Bronchial epithelial cell (primary cell): ENCODE measurements at places on chromosomes 2 and 18.

- peak; percentile 55 for DNase-seq
Observed at GRCh38 chr2:68330691-68331090, 10.9 kb upstream of the CNRIP1 start.

DNA sequence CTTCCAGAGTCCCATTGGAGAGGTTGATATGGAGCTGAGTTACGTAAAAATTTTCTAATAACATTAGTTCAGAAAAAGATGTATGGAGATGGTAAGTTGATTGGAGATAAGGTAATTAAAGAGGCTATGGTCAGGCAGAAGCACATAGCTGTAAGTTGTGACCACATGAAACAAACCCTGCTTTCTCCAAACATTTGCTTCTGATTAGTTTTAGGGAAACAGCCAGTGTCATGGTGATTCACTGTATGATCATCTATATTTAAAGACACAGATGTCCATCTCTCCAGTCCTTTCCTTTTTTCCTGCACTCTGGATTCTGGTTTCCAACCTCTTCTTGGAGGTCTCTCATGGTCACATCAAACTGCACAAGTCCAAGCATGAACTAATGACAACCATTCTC, 1550.8 kb upstream of the PIK3C3 start:
- no peak for DNase-seq

DNA sequence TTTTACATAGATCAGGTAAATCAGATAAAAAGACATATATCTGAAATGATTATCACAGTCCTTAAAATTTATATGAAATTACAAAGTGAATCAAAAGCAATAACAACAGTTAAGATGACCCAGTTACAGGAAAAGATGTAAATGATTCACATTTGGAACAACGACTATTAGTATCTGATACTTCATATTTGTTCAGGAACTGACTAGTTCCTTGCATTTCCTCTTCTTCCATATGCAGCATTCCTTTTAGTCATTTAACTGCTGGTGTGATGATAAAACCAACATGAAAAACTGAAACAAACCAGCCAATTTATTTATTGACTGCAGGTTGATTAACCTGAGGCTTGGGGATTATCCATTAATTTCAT, 75.2 kb downstream of the RBMS1 start:
- peak; percentile 73 for DNase-seq

DNA sequence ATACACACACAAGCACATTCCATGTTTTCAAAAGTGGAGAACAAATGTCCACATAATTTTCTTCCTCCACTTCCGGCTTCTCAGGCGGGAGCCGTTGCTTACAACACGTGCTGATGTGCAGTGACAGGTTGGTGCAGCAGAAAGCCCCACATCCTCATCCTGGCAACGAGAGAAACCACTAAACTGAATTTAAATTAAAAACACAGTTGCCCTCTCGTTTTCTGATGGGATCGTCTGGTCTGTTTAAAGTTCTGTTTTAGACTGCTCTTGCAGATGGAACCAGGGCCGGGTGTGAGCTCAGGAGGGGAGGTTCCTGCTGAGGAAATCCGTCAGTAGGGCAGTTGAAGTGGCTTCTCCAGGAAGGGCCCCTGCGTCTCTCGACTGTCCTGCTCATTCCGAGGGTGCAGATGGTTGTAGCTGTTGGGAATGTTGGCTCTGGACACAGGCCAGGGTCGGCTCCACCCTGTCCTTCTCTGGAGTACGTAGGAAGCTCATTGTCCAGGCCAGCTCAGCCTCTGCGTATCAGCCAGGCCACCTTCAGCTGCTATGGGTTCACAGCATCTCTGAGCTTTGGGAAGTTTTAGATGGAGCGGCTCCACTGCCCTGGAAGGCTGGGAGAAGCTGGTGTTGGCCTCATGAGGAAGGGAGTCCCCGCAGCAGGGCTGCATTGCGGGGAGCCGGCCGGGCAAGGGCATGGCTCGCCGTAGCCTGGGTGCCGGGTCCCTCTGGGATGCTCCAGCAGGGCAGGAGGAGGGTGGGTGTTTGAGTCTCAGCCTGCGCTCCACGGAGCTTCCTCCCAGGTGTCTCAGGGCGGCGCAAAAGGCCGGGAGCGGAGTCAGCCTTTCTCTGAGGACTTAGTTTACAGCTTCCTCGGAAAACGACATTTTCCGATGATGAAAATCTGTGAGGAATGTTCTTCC, 58.3 kb downstream of the NFATC1 start:
- no peak for DNase-seq

GRCh38 chr2:174697255-174697654, 67.0 kb downstream of the CHRNA1 start:
- peak; percentile 53 for DNase-seq

GRCh38 chr2:190338453-190338852, 4.9 kb upstream of the INPP1 start:
- no peak for DNase-seq

- no peak for DNase-seq
Observed at GRCh38 chr2:176128982-176129796, at the start of gene HOXD8. Gene HOXD8 (plus strand): TSS chr2:176129705. CDS start chr2:176130367, 662 bp downstream.

DNA sequence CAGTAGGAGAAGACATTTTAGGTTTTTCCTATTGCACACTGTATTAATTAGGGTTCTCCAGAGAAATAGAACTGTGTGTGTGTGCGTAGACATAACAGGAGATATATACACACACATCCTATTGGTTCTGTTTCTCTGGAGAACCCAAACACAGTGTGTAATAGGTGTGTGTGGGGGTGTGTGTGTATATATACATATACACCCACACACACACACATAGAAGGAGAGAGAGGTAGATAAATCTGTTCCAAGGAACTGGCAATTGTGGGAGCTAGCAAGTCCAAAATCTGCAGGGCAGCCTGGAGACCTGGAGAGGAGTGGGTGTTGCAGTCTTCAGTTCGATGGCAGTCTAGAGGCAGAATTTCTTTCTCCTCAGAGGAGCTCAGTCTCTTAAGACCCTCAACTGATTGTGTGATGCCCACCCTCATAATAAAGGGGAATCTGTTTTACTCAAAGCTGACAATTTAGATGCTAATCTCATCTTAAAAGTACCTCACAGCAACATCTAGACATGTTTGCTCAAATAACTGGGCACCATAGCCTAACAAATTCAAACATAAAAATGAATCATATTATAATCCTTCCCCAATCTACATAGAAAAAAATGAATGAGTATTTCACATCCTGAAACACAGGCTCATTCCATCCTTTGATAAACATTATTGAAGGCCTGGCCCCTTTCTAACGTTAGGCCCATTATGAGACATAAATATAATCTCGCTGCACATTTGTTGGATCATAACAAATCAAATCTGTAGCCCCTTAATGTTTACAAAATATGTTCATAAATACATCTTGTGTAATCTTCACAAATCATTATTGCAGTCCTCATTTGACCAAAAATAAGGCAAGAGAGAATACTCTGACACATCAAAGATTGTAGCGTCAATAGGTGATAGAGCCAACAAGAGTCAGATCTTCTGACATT, 35.1 kb upstream of the RTN4 start:
- DNase-seq, result no peak

- no peak for DNase-seq
Observed at GRCh38 chr2:233513953-233514655, 52.5 kb downstream of the USP40 start.

- no peak for DNase-seq
Observed at GRCh38 chr2:85663594-85664565, 4.1 kb downstream of the SFTPB start.

- no peak for DNase-seq
Observed at GRCh38 chr18:51383711-51384110, 186.2 kb upstream of the MEX3C start.

DNA sequence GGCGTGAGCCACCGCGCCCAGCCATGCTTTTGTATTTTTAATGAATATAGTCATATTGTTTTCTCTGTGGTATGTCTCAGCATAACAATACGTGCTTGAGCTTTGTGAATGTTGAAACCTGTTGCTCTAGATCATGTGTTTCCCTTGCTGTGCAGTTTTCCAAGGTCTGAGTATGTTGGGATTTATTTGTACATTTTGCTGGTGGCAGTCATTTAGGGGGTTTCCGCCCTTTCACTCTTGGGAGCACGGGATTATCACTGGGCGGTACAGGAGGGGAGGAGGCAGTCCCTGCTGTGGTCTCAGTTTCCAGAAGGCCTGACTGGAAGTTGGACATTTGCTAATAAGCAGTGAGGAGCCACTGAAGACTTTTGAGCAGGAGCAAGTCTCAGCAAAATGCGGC, 24.9 kb upstream of the CATIP start:
- DNase-seq, result peak; percentile 25

DNA sequence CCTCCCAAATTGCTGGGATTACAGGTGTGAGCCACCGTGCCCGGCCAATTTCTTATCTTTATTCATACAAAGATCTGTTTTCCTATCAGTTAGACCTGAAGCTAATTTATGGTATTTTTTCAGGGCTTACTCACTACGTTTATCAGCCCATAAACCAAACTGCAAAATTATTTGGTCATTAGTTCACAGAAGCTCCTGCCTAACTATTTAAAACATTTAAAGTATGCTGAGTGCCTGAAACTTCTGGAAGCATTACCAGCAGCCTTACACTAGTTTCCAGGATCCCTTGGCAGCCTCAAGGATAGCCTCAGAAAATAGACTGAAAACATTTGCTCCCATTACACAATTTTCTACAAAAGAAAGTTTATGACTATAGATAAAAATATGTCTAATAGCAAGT, 68.8 kb downstream of the GALNT13 start:
- no peak for DNase-seq

DNA sequence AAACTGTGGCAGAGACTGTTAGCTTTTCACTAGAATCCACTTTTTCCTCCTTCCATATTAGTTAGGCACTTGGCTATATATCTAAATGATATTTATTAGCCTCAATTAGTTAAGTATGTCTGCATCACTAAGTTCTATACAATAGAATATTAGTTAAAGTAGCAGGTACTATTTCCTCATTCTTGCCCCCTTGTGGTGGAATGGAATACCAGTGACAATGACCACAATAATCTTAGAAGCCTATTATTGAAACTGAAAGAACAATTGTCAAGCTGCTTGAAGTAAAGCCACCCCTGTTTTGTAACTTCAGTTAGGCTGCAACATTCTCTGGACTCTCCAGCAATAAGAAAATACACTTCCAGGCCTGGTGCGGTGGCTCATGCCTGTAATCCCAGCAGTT, 476.3 kb upstream of the VWC2L start:
- peak; percentile 18 for DNase-seq

DNA sequence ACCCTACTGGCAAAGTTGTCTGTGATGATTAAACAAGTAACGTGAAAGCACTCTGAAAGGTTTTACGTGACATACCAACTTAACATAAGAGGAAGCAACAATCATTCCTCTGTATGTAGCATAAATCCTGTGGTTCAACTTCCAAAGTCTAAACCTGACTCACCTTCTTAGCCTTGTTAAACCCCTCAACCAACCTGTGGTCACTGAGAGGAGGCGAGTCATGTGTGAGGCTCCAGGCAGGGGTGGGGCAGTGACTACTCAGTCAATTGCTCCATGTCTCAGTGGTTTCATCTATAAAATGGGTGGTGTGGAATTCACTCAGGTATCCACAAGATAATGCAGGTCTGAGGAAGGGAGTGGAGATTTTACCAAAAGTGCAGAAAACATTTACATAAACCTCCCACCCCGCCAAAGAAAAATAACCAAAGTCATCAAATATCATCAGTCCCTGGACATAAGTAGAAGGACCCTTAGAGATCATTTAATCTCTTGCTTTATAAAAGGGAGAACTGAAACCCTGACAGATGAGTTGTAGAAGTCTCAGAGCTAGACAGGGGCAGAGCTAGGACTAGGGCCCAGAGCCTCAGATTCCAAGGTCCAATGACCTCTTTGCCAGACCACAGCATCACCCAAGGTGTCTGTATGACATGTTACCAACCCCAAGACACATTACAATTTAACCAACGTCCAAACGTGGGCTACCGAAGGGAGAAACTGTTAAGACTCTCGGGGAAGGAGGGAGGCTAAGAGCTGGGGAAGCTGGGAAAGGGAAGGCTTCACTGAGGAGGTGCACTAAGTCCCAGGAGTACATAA, 3.7 kb upstream of the PCBP1 start:
- peak; percentile 98 for DNase-seq

GRCh38 chr2:24659862-24660261, 133.3 kb downstream of the PTRHD1 start:
- DNase-seq, result no peak

- no peak for DNase-seq
Observed at GRCh38 chr2:222436040-222436413, 11.7 kb downstream of the SGPP2 start.

DNA sequence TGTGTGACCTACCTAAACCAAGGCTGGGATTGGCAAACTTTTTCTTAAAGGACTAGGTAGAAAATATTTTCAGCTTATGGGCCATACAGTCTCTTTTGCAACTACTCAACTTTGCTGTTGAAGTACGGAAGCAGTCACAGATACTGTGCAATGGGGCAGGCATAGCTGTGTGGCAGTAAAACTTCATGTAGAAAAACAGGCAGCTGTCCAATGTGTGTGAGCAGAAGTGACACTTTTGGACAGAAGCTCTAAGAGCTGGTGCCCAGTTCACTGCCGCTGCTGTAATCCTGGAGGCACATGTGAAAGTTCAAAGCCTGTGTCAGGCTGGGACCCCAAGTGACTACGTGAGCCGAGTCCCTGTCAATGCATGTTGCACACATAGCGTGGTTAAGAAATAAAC, 46.7 kb downstream of the MAPK4 start:
- no peak for DNase-seq

DNA sequence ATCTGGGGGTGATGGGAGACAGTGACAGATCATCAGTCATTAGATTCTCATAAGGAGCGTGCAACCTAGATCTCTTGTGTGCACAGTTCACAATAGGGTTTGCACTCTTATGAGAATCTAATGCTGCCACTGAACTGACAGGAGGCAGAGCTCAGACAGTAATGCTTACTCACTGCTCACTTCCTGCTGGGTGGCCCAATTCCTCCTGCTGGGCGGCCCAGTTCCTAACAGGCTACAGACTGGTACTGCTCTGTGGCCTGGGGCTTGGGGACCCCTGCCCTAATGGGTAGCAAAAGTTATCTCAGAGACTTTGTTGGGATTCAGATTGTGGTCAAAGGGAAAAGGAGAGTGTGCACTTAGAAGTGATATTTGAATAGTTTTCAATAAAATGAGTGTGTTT, 840.1 kb upstream of the ID2 start:
- DNase-seq, result no peak

DNA sequence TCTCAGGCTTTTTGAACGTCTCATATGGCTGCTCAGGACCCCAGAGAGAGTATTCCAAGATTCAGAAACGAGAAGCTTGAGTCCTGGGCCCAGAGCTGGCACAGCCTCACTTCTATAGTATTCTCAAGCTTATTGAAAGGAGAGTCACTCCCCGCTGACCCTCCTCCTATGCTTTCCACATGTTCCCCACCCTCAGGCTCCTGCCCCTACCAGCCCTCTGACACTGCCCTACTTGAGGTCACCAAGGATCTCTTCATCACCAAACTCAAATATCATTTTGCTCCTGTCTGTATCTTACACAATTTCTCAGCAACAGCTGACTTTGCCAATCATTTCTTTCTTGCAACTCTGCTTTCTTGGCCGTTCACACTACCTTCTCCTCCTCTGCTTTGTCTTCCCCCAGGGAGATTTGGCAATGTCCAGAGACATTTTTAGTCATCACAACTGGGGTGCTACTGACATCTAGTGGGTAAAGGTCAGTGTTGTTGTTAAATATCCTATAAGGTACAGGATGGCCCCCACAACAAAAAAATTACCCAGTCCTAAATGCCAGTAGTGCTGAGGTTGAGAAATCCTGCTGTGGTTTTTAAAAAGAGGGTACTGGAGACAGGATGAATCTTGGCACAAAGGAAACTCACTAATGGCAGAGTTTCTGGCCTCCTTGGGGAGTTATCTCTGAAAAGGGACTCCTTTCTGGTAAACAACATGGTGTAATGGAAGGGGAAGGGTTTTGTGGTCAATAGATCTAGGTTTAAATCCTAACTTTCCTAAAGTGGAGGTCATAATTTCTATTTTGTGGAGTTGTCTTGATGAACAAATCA, 26.9 kb upstream of the INSIG2 start:
- DNase-seq, result peak; percentile 64
